ENCODE measurements at places on chromosomes 16 and 17.

GRCh38 chr16:56732366-56732765, 2.4 kb downstream of the NUP93 start:
- no peak for DNase-seq

DNA sequence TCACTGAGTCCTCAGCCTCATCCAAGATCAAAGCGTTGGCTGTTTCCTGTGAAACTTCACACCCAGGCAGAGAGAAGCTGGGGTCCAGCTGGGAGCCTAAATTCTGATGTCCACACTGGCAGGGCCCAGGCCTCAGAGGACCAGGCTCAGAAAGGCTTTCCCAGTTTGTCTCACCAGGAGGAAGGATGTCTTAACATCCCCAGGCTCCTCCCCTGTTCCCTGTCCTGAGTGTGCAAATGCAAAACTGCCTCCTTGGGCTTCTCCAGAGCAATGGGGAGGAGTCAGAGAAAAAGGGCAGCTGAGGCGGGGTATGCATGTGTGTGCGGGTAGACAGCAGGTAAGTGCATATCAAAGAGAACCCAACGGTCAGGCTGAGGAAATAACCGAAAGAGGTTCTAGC, 45.7 kb downstream of the CUEDC1 start:
- DNase-seq, result no peak

DNA sequence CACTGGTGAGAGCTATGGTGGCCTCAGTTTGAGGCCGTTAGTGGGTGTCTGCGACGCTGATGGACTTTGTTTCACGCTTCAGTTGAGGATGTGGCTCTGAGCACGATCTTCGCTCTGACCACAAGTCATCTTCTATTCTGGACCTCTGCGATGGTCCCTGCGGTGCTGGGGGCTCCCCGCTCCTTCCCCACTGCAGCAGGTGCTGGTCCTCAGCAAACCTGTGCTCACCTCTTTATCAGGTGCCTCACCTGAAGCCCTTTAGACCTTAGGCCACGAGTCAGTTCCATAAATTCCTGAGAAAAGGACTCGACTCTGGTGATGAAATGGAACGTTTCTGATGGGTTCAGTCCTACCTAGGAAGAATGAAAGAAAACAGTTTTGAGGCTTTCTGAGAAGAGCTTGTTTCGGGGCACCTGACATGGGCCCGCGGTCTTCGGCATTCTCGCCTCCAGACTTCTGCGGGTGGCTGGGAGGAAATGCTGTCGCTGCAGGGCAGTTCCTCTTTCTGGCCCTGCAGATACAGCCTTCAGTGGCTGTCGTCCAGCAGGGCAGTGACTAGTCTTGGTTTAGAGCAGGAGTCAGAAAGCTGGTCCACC, 4.7 kb downstream of the KCTD5 start:
- peak; percentile 11 for DNase-seq

- DNase-seq, result no peak
These were observed 250.4 kb downstream of the MRTFB start for GRCh38 chr16:14321542-14321941.

- DNase-seq, result no peak
These were observed 45.8 kb downstream of the SYT17 start for GRCh38 chr16:19213885-19214284.

DNA sequence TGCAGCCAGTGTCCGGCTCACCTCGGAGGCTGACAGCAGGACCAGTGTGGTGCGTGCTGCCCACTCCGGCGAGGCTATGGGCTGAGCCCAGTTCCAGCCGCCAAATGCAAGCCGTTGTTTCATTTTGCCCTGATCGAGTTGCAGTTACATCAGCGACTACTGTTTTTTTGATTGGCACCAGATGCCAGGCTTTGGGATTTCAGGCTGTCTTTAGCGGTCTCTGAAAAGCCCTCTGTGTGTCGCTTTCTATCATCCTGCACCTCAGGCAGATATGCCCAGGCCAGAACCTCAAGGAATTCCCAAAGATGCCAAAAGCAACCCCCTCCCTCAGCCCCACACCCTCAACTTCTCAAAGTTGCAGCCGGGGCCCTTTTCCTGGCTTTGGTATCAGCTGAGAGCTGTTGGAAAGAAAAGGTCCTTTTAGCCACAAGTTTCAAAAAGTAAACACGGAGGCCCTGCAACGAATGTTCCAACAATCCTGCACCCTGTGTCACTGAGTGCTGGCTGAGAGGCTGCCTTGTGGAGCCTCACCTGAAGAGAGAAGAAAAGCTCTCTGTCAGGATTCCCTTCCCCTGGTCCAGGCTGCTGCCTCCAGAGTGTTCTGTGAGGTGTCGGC, 58.9 kb downstream of the WWP2 start:
- DNase-seq, result no peak

DNA sequence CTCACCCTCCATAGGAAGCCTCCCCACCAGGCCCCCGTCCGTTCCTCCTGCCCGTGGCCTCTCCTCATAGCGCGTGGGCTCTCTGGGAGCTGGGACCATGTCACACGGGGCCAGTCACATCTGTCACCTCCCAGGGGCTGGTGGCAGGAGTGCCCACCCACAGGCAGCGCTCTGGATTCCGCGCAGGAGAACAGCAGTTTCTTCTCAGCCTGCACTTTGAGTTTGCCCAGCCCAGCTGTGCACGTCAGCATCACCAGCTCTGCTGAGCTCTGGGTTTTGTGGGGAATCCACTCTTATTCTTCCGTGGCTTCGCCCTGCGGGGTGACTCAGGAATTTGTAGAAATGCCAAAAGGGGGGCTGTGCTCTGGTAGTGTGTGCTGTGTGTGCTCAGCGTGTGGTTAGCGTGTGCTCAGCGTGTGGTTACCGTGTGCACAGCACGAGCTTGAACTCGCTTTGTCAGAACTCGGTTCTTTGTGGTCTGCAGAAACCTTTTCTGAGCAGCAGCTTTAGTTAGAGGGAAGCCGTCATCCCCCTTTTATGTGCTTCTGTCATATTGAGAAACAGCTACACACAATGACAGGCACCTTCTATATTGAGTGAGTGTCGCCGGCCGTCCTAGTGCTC, 3.2 kb downstream of the ACSF3 start:
- DNase-seq, result peak; percentile 33

DNA sequence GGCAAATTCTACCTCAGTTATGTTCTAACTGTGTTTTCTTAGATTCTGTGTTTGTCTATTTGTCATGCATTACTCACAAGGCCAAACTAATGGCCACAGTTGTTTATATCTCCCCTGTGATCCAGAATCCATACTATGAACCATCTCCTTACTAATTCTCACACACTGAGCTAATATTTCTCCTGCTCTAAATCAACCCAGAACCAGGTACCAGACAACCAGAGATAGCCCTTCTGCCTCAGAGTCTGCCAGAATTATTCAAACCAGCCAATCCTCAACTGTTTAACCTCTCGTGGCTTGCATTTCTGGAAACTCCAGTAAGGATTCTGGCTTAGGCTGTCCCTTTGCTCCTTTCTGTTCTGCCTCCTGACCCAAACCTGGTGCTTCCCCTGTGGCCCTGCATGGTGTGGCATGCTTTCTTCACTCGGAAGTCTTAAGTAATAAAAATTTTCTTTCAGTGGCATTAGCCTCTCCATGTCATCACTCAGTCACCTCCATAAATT, 59.4 kb downstream of the EFCAB5 start:
- DNase-seq, result no peak

DNA sequence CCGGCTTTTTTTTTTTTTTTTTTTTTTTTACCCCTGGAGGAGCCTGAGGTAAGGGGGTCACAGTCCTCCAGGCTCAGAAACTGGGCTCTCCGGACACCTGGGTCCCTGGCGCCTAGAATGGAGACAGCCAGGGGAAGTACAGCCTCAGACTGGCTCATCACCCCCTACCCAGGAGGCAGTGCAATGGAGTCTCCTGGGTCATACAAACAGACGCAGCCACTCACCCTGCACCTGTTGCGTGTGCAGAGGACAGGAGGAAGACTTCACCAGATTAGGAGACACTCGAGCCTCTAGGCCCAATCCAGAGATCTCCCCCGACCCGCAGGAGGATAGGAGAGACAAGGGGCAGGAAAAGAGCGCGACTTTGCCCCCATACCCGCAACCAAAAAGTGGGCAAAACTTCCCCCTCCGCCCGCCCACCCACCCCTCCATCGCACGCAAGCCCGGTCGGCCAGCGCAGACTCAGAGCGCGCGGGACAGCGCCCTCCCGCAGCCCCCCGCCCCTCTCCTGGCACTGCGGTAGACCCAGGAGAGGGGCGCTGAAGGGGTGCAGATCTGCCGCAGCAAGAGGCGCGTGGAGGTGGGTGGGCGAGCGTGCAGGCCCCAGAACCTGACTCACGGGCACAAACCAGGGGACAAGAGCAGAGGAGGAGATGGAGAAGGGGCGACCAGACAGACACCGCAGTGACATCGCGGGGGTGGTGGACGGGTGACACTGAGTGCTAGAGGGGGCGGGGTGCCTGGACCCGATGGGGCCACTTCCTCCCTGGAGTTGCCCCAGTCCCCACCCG, 900 bp downstream of the HAP1 start:
- no peak for DNase-seq

GRCh38 chr17:1013729-1014090, 16.8 kb downstream of the TIMM22 start:
- DNase-seq, result no peak

Measured in CD4-positive, alpha-beta T cell (primary cell).